ENCODE measurements at places on chromosomes 5 and 9.

DNA sequence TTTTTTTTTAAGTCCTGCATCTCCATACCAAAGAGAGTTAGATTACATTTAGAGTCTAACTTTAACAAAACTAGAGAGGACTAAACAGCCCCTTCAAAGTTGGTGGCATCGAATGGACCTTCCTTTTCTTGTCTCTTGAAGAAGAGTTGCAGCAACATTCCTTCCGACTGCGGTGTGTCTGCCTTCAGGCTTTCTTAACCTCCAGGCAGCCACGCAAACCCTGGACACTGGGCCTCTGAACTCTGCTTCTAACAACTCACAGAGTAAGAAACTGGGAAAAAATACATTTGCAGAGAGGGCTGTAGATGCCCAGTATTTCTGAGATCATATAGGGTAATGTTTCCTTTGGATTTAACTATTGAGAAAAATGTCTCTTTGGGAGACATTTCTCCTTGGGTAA is 120.5 kb upstream of the MAST4 start:
- no peak for DNase-seq

DNA sequence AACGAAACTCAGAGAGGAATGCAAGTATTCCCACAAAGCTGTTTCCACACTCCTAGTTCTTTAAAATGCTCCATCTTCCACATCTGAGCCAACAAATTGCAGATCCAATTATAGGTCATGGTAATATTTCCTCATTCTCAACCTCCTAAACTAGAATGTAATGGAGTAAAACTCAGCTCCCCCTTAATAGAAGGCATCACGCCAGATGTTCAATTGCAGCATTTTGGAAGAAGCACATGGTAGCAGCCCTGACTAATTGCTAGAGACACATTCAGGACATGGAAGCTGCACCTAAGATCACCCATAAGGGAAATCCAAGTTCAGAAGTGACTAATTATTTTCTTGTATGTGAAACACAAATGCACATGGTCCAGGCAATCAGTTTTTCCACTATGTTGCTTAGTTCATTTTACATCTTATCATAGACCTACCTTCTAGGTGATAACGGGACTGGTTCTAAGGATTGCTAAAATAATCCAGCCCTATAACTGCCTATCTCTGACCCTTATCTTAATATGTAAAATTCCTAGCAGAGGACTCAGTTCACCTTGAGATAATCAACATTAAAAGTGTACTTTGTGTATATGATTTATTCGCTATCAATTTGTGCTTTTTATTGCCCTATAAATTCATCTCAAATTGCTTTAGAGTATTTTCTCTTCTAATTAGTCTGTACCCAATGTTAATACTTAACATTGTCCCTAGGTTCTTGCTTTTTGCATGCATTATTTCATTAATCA is 75.1 kb downstream of the GABRB2 start:
- DNase-seq, result no peak

DNA sequence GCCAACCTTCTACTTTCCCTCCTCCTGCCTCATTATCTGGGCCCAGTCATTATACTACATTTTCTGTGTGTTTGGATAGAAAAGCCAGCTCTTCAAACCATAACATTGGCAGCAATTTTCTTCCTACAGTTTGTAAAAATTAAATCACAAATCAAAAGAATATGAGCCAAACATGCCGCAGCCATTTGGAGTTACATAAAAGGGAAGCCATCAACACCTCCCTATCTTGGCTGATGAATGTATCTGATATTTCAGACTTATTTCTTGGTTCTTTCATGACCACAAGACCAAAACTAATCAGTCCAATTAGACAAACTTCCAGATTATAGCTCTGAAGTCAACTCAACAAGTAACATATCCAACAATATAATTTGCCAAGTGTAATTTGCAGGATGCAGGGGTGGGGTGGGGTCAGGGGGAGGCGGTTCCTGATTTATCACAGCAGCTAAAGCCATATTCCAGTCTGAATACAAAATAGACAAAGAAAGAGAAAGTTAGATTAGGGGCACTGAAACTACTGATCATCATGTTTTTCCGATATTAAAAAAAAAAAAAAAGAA is 89.4 kb upstream of the CNTLN start:
- DNase-seq, result no peak

DNA sequence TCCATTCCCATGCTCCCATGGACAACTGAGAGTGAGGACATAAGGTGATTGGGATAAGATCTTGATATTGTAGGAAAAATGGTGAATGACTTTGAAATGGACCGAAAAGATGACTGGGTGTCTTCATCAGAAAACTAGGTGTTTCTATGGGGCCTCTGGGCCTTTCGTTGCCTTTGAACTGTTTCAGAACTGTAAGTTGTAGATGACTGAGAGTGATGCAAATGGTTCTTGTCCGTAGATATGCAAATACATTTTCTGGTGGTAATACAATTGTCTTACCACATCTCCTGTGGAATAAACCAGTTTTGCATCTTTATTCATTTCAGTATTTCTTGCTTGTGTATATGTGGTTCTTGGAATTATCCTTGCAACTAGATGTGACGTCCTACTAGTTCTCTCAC is 16.0 kb upstream of the TEX48 start:
- no peak for DNase-seq

DNA sequence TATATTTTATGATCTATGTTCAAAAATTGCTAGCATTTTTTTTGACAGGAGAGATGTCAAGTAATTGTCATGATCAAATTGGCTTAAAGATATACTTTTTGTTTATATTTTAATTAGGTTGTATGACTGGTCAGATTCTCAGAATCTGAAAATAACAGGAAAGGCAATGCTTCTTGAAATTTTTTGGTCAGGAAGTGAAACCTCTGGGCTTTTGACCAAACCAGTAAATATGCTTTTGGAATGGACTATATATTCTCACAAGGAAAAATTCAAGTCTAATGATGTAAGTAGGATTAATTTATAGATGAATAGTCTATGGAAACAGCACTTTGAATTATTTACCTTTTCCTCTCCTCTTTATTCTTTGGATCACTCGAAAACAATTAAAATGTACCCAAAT is 52.3 kb downstream of the SLF1 start:
- DNase-seq, result no peak

All from GM04503 (cell line).